Esophagus squamous epithelium (tissue), 5 donors: ENCODE measurements at places on chromosomes 11 and 22.

DNA sequence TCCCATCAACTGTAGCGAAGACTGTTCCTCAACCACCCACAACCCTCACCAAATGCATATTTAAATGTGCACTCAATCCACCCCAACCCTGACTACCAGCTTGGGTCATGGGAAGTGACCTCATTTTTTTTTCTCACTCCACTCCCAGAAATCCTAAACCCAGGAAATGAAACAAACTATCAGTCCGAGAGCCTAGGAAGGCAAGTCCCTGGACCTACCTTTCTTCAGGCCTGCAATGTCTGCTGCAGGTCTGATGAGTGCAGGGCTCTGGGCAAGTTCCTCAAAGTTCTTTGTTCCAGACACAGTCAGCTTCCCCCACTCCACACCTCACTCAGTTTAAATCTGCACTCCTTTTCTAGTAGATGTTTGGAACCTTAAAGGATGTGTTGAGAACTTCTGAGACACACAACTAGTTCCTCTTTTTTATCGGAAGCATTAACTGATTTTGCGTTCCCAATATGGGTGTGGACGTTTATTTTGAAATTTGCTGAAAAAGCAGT is at the start of gene MS4A4E:
Gene MS4A4E, minus strand, starts transcription at position 398 of the 500 bp plus-strand sequence. CDS start 13,082 bp downstream, outside the sequence.
- no peak for DNase-seq

DNA sequence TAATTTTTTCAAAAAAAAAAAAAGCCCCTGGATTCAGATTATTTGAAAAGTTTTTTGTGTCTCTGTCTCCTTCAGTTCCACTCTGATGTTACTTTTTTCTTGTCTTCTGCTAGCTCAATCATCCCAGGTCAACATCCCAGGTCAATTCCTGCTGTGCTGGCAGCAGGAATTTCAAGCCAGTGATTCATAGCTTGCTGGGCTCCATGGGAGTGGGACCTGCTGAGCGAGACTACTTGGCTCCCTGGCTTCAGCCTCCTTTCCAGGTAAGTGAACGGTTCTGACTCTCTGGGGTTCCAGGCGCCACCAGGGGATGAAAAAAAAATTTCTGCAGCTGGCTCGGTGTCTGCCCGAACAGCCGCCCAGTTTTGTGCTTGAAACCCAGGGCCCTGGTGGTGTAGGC is 31.4 kb downstream of the PLAAT5 start:
- DNase-seq, result no peak

- no peak for DNase-seq
These were observed 83.7 kb downstream of the RPL27A start for GRCh38 chr11:8766043-8766987.

GRCh38 chr11:115502636-115503082 is 1.6 kb downstream of the CADM1 start:
- no peak for DNase-seq

- no peak for DNase-seq
These were observed 17.4 kb downstream of the AMOTL1 start for GRCh38 chr11:94785509-94785908.

DNA sequence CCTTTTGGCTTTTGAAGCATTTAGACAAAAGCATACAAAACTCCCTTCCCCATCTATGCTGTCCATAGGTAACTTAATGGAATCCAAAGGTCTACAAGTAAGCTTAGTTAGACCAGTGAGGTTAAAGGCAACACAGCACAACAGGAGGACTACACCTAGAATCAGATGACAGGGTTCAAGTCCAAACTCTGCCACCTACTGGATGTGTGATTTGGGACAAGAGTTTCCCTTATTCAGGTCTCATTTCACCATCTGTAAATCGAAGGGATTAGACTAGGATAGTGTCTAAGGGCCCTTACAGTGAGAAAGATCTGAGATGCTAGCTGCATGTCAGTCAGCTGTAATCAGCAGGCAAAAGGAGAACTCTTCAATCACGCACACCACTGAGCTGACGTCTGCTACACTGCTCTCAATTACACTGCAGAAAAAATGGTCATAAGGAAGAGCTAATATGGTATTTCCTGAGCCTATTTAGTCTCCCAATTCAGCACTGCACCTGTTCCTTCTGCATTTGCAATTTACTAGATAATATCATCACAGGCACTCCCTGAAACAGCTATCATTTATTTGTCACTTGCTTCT is 82.2 kb downstream of the SERGEF start:
- no peak for DNase-seq

GRCh38 chr11:109745996-109746625 is 324.1 kb downstream of the C11orf87 start:
- no peak for DNase-seq

- DNase-seq, result no peak
These were observed 945.5 kb downstream of the OPCML start for GRCh38 chr11:132586801-132587200.

GRCh38 chr11:47051217-47051616 is 114.7 kb downstream of the CSTPP1 start:
- DNase-seq, result no peak

- DNase-seq, result no peak
These were observed 2.7 kb downstream of the CRYBB3 start for GRCh38 chr22:25202290-25202921.

GRCh38 chr11:118100691-118101232 is 14.0 kb upstream of the SMIM35 start:
- no peak for DNase-seq

GRCh38 chr11:94586546-94586945 is 19.4 kb downstream of the PIWIL4 start:
- DNase-seq, result no peak

- no peak for DNase-seq
These were observed 31.3 kb downstream of the NEFH start for GRCh38 chr22:29511126-29511862.

DNA sequence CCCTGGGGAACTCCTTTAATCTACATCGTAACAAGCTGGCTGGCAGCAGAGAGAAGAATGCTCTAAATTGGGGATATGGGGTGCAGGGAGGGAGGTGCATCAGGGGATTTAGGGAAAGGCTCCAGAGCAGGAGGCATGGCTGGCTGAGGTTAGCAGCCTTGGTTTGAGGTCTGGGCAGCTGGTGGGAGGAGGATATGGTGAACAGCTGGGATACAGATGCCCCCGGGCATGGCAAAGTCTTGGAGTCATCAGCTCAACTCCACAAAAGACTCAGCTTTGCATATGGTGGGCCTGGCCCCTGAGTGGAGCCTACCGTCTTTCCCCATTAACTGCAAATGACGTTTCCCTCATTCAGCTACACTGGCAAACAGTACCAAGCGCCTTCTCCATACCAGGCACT is 5.4 kb downstream of the FAM83F start:
- DNase-seq, result no peak

GRCh38 chr11:135075740-135076139 is 663.7 kb upstream of the B3GAT1 start:
- DNase-seq, result no peak

DNA sequence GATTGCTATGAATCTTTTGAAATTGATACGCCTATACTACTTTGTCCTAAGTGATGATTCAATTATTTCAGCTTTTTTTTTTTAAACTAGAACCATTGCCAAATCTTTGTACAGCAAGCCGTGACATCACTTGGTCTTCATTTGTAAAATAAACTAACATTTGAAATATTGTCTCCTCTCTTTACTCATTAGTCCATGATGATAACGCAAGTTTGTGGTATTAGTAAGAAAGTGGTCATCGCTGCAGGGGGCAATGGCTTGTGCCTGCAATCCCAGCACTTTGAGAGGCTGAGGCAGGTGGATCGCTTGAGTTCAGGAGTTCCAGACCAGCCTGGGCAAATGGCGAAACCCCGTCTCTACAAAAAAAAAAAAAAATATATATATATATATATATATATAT is 12.9 kb upstream of the ARHGAP42 start:
- no peak for DNase-seq

GRCh38 chr22:37273126-37273845 is 9.0 kb upstream of the CYTH4 start:
- no peak for DNase-seq

- DNase-seq, result no peak
These were observed 285.9 kb downstream of the NTM start for GRCh38 chr11:131656179-131656838.

DNA sequence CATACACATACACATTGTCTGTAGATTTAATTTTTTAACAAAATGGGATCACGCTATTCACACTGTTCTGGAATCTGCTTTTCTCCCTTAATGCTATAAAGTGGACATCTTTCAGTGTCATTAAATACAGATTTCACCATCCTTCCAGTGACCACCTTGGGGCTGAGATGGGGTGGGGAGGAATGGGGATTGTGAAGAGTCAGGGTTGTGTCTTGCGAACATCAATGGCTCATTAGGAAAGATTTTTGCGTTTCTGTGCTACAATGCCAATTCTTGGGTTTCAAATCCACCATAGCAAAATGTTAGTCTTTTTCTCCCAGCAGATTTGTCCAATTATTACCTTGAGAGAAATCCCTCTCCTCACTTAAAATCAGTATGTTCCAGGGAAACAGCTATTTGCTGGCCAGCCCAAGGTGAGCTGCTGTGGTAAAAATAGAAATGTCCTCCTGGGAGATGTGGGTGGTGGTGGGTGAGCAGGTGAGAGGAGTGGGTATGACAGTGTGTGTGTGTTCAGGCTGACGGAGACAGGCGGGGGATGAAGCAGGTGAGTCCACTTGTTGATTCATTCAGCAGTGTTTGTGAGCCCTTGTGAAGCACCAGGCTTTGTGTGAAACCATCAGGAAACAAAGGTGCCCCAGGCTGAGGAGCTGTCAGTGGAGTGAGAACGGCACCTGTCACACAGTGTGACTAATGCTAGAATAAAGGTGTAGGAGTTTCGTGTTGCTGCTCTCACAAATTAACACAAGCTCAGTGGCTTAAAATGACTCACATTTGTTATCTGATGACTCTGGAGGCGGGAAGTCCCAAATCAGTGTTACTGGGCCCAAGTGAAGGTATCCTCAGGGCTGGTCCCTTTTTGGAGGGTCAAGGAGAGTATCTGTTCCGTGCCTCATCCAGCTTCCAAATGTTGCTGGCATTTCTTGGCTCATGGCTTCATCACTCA is 1.7 kb upstream of the CBX6 start:
- DNase-seq, result no peak

- DNase-seq, result no peak
These were observed 13.4 kb downstream of the VWCE start for GRCh38 chr11:61281581-61282250.

DNA sequence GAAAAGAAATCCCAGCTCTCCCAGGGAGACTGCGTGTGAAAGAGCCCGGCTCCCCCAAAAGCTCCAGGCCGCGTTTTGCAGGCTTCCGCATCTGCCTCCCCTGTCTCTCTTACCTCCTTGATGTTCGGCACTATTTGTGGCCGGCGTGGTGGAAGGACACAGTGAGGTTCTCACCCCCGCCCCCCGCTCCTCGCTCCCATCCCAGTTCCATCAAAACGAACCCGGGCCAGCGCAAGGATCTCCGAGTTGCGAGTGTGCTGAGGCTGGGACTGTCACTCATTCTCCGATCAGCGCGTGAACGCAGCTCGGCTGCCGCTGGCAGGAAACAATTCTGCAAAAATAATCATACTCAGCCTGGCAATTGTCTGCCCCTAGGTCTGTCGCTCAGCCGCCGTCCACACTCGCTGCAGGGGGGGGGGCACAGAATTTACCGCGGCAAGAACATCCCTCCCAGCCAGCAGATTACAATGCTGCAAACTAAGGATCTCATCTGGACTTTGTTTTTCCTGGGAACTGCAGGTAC is at the start of gene NCAM1:
Gene NCAM1, plus strand, starts transcription at position 275 of the 523 bp plus-strand sequence.
- DNase-seq, result no peak

GRCh38 chr11:77312107-77312506 is 10.6 kb upstream of the GDPD4 start:
- no peak for DNase-seq

DNA sequence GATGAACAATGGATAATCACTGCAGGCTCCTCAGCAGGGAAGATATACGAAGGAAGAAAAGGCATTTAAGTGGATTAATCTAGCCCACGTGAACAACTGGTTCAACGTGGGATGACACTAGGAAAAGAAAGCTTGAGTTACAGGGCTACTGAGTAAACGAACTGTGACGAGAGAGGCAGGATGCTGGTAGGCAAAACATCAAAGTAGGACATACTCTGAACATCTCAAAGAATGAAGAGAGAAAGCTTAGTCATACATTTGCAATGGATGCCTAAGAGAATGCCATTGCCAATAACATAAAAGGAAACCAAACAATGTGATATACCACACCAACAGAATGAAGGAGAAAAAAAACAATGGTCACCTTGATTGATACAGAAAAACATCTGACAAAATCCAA is 12.9 kb downstream of the USP28 start:
- no peak for DNase-seq

GRCh38 chr11:69355346-69355940 is 61.5 kb downstream of the MYEOV start:
- no peak for DNase-seq

DNA sequence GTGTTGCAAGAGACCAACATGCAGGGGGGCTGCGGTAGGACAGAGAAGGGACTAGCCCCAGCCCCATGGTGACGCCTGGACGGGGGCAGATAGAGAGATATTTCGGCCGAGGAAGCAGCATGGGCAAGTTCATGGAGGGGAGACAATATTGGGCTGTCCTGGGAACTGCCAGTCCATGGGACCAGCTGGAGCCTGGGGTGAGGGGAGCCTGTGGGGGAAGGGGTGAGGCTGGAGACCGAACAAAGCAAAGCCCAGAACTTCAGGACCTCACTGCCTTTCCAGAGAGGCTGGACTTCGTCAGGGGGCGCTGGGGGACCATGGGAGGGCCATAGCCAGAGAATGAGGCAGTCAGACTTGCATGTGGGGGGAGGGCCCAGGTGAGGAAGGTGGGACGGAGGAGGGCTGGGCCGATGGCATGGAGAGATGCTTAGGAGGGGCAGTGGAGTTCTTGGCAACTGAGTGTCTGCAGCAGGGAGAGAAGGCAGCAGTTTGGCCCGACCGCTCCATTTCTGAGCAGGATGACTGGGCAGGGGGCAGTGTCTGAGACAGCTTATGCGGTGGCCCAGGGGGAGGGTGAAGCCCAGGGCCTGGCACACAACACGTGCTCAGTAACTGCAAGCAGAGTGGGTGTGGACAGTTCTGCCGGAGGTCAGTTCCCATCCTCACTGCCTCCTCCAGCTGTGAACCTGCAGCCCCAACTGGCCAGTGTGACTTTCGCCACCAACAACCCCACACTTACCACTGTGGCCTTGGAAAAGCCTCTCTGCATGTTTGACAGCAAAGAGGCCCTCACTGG is 712 bp downstream of the UPK3A start:
- no peak for DNase-seq

DNA sequence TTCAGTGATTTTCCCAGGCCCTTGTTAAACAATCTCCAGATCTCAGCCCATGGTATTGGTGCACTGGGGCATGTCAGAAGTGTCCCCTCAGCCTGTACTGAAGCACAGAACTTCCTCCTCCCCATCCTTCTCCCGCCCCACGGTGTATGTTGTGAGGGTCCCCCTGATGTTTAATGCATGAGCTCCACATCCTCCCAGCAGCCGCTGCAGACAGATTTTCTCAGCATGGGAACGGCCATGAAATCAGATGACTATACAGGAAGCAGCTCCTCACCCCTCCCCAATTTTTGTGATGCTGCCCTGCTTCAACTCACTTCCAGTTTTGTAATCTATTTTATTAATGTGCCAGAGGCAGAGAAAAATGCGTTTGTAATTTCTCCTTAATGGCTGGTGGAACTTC is 406.0 kb downstream of the MIAT start:
- no peak for DNase-seq

DNA sequence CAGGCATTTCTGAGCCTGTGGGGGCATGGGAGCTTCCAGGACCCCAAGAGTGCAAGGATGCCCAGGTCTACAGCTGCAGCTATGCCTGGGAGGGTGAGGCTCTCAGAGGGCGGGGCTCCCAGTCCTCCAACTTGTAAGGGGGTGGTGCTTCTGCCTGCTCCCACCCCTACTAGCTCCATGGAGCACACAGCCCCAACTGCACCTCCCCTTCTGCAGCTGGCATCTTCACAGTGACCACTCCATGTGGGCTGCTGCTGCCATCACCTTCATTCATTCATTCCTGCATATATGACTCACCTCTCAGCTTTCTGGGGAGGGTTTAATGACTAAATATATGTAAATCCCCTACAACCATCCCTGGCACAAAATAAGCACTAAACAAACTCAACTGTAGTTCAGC is 43.8 kb downstream of the CHST1 start:
- DNase-seq, result no peak
